ENCODE measurements at places on chromosomes 7 and 10.

- DNase-seq, result no peak
These were observed 41.2 kb downstream of the CAMK2B start for GRCh38 chr7:44284216-44284615.

GRCh38 chr10:97393034-97393573 is 8.0 kb downstream of the RRP12 start:
- DNase-seq, result no peak

DNA sequence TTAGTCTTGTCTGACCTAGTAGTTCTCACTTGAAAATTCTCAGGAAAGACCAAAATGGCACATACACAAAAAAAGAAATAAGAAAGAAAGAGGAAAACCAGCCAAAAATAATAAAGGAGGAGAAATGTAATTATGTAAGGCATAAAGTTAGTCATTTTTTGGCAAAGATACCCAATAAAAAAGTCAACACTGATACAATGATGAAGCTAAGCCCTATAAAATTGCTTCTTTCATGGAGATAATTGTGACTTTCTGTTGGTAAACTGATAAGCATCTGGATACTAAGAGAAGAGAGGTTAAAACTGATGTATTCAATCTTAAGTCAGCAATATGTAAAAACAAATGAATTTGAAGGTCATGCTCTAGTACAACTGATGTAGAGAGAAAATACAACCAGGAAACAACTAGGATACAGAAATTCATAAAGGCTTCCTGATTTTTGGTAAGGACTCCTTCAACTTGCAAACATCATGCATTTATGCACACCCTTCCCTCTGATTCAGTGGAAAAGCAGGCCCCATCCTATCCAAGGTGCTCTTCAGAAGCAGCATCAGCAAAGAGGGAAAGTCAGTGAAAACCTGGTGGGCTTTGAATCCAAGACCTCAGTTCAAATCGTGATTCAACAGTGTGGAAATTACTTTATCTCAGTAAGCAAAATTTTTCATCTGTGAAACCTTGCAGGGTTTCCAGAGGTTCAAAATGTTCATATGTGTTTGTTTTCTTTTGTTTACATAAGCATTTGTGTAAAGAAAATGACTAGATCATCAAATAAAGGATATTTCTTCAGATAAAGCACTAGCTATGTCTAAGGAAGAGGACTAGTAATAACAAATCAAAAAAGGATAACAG is 32.6 kb downstream of the IMMP2L start:
- no peak for DNase-seq

GRCh38 chr7:22962775-22963350 is 51.1 kb downstream of the HYCC1 start:
- no peak for DNase-seq

GRCh38 chr10:76892766-76893479 is 744.7 kb downstream of the KCNMA1 start:
- DNase-seq, result no peak

DNA sequence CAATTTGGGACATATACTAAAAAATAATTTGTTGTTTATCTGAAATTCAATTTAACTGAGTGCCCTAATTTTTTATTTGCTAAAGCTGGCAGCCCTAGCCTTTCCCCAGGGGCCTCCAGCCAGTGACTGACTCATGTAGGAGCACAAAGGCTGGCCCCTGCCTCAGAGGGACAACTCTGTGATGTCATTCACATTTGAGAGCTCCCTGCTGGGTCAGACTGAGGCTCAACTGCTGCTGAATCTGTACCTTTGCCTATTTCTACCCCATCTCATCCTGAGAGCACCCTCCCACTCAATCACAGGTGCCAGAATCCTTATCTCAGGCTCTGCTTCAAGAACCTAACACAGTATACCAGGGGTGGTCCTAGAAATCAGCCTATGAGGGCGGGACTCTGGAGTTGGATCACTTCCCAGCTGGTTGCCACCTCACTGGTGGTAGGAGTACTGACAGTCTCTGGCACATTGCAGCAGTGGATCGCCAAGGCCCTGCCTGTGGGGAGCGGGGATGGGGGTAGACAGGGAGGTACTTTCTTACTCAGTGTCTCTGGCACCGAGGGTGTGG is 11.6 kb downstream of the GCK start:
- no peak for DNase-seq

All from activated T-helper 9 cell treated with anti-CD3 and anti-CD28 coated beads, Interleukin-2, amount 50 U/mL, for 16 hours (primary cell).